ENCODE measurements at places on chromosomes 7 and 10. TPM values are rescaled to one million over a fixed set of nuclear protein-coding genes. Genes with fewer than 3 reads are reported as not detected.

GLCCI1 gene
- 2.8 TPM for total RNA-seq

ESYT2 gene
- total RNA-seq: 55.3 TPM

ADAMTS14 gene
- total RNA-seq: 0.08 TPM

FGFBP3 gene
- total RNA-seq: 1.1 TPM

PDLIM1 gene
- total RNA-seq: 11.6 TPM

ASNS gene
- 169 TPM for total RNA-seq

OR2A7 gene
- total RNA-seq: not detected

TMEM178B gene
- total RNA-seq: 0.45 TPM

SNCG gene
- total RNA-seq: 10.8 TPM

FXYD4 gene
- total RNA-seq: not detected

VAX1 gene
- total RNA-seq: 0.41 TPM

IMPDH1 gene
- total RNA-seq: 65.2 TPM

CYP2C19 gene
- not detected for total RNA-seq

CFAP43 gene
- 0.37 TPM for total RNA-seq

NKX1-2 gene
- total RNA-seq: 0.11 TPM

SEC31B gene
- 4.7 TPM for total RNA-seq

SPDYE5 gene
- 0.11 TPM for total RNA-seq

Measured in A375 (cell line).